ENCODE measurements at places on chromosomes 4 and X.

DNA sequence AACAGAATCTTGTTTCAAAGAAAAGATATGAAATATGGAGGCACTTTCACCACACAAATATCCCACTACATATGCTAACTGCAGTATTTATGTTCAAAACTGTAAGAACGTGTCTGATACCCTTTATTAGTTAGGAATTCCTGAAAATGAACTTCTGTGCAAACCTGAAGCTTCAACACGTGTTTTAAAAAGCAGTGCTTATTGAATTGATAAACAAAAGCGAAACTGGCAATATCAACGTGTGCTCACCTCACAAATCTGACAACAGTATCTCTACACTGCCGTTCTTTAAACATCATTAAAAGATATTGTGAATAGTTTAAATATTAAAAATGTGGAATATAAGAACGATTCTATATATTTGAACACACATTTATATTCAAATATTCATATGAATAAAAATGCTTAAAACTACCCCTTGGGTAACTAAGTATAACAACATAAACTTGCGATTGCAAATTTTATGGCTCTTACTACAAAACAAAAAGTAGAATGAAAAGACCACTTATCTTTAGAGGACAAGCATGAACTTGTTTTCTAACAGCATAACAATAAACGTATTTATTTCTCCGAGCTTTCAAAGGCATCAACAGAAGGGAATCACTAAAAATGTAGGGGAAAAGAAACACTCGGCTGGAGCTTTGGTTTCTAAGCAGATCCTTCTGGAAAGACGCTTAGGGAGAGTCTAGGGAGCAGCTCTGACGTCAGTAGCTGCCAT, at the start of gene LRP2BP:
Gene LRP2BP (minus strand): TSS at position 687 of the 718 bp plus-strand sequence. CDS start 17,738 bp downstream, outside the sequence.
- peak; percentile 42 for DNase-seq

GRCh38 chr4:86367577-86367976, 7.7 kb upstream of the MAPK10 start:
- no peak for DNase-seq

DNA sequence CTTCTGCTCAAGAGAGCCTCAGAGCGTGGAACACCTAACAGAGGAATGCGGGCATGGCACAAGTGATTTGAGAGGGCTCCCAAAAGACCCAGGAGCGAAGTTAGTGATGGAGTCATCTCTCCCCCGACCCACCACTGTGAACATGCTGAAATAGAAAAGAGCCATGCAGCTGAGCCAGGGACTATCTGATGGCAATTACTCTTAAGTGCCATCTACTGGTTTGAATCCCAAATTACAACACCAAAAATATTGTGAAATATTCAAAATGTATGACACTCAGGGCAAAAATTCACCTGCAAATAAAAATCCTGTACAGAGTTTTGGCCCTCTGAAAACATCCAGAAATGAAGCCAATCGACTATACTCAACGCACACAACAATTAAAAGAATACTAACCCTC, 2038.9 kb upstream of the ADGRL3 start:
- DNase-seq: no peak

- no peak for DNase-seq
These were observed 335.9 kb upstream of the AR start for GRCh38 chrX:67207912-67208311.

- no peak for DNase-seq
These were observed 223.7 kb upstream of the DIPK2B start for GRCh38 chrX:45424326-45424725.

DNA sequence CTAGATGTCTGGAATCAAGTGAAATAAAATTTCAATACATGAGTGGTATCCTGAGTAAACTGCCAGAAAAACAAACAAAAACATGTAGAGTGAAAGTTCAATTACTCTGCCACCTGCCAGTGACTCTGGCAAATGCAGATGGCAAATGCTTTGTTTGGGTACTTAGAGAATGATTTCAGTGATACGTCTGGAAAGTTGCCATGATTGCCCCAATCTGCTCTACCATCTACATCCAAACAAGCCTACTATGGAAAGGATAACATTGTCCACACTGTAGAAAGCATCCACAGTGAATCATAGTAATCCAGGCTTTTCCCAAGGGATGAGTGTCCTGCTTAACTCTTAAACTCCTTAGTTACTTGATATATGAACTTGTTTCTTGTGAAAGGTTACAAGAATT, 3.4 kb downstream of the SPATA4 start:
- no peak for DNase-seq

GRCh38 chrX:83916525-83916924, 55.6 kb downstream of the CYLC1 start:
- peak; percentile 1 for DNase-seq

- DNase-seq: no peak
These were observed 69.0 kb downstream of the MRPL1 start for GRCh38 chr4:77931452-77932135.

GRCh38 chr4:150682126-150682525, 100.2 kb downstream of the MAB21L2 start:
- DNase-seq: no peak

- no peak for DNase-seq
These were observed 624.2 kb downstream of the GLUD2 start for GRCh38 chrX:121671649-121672048.

DNA sequence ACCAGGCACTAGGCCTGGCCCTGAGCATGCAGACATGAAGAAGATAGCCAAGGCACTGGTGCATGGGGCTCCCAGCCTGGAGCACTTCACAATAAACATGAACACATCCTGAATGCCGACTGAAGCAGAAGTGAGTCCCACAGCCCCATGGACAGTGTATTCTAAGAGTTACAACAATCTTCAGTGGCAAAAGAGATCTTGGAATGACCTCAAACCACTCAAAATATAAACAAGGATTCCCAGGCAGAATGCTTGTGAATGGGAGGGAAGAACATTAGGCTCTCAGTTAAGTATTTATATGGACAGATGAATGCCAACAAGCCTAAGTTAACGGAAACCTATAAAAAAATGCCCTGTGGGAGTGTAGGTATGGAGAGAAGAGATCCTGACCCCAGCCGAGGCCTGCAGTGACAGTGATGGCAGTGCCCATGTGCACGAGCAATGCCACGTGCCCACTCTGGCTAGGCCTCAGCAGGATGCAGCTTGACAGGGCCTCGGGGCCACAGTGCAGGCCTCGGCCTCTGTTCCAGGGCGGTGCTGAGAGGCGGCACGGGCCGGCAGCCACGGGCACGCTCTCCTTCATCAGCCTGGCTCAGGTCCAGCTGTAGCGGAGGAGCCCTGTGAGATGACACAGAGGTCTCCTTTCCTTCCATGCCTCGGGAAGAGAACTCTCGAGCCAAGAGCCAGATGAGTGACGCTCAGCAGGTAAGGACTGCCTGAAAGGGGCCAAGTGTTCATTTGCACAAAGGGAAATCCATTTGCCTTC, 49.2 kb downstream of the IRF2 start:
- DNase-seq: no peak

DNA sequence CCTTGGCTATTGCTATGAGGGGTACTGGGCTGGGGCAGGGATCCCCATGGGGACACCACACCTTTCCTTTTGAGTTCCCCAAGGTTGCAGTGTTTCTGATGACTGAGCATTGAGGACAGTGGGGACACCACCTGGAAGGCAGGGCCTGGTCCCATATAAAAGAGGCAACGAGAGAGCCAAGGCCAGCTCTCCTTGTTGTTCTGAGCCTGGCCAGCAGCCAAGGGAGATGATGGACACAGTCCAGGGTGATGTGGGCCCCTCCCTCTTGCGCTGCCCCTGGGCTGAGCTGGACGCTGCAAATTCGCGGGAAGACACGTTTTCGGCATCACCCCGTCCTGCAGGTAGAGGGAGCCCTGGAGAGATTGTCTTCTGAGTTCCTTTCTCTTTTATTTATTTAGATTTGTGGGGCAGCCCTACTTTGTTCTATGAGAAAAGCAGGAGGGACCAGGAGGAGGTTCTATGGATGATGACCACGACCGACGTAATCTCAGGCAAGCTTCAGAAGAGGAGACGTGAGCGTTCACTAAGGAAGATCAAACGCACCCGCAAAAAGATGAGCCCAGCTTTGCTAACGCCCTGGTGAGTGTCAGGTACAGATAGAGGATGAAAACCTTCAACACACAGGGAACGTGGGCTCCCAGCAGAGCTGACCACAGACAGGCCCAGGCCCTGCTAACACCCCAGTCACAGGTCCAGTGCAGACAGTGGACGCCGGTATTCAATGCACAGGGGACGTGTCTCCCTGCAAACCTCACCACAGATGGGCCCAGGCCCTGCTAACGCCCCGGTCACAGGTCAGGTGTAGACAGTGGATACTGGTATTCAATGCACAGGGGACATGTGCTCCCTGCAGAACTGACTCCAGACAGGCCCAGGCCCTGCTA, 97.4 kb downstream of the SHOX start:
- no peak for DNase-seq

DNA sequence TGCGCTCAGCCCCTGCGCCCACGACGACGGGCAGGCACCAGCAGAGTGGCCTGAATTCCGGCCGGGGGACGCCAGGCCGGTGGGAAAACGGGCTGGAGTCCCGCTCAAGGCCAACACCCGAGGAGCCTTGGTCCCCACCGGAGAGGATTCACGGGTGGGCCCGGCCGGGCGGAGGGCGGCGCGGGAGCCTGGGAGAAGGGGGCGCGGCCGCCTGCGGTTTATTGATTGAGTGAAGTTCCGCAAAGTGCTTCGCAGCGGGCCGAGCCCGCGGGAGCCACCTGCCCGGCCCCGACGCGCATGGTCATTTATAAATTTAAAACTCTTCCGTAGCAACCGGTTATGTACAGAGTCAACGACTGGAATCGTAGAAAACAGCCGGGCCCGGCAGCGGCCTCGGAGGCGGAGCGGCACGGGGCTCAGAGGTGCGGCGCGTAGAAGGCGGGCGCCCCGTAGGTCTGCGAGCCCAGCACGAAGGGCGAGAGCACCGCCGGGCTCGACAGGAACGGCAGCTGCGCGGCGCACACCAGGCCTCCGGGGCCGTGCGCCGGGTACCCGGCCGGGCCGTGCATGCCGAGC, 3.6 kb downstream of the NKX1-1 start:
- no peak for DNase-seq

DNA sequence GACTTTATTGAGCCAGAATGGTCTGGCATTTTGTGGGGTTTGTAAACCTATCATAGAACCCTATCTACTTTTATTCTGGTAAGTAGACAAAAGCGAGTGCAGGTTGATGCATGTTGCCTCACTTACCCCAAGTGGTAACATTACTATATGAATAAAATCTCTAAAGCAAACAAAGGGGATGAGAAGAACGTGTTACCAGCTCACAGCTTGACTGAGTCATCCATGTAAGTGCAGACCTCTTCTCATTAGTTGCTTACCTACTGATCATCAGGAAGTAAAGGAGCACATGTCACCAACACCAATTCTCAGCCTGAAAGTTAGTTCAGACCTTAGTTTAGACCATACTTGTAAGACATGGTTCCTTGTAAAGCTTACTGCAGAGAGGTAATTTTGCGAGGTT, 1328.3 kb downstream of the C4orf33 start:
- no peak for DNase-seq

DNA sequence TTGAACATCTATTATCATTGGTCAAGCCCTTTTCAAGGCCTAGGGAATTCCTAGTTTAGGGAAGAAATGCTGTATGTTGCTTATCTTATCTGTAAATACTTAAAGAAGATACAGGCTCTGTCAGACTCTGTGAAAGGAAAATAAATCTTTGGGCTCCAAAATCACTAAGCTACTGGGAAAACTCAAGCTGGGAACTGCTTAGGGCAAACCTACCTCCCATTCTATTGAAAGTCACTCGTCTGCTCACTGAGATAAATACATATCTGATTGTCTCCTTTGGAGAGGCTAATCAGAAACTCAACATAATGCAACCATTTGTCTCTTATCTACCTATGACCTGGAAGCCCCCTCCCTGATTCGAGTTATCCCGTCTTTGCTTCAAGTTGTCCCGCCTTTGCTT, 108.6 kb upstream of the NDST4 start:
- no peak for DNase-seq

DNA sequence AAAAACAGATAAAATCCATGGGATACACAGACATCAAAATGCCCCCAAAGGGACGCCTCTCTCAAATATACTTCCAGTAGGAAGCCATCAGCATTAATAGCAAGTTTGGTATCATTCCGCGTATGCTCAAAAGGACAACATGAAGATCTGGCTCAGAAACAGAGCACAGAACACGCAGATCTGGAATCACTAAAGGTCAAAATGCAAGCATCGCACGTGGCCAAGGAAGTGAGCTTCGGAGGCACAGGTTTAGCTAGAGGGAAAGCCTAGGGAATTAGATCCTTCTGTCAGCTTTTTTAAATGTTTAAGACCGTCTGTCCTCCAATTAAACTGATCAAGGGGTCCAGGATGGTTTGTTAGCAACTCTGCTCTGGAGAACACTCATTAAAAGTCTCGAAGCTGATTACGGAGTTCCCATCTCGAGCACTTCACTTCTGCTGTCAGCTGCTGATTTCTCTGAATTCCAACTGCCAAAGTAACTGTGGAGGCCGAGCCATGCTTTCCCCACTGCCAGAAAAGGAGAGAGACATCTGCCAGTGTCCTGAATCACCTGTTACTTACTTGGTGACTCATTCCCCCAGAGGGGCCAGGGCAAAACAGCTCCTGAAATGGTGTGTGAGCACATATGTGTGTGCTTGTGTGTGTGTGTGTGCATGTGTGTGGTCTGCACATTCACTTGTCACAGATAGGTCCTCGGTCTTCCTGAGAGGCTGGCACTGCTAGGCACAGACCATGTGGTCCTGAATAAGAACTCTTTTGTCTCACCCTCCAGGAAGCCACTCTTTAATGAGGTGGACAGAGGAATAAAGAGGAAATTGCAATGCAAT, 177.7 kb upstream of the PPARGC1A start:
- peak; percentile 1 for DNase-seq

GRCh38 chr4:84956014-84956413, 10.5 kb downstream of the WDFY3 start:
- no peak for DNase-seq

DNA sequence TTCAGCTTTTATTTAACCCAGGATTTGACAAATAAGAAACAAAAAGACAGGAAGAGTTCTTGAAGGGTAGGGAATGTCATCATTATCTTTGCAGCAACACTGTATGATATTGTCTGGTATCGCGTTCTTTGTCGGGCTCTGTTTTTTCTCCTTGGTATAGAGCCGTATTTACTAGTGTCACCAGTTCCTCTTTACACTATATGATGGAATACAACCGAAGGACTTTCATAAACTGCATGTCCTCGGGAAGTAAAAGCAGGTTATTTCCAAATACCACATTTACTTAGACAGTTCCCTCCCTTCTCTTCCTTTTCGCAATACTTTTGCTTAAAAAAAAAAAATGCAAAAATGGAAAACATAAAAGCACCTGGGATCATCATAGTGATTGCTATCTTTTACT, 96.6 kb upstream of the IL13RA1 start:
- no peak for DNase-seq

DNA sequence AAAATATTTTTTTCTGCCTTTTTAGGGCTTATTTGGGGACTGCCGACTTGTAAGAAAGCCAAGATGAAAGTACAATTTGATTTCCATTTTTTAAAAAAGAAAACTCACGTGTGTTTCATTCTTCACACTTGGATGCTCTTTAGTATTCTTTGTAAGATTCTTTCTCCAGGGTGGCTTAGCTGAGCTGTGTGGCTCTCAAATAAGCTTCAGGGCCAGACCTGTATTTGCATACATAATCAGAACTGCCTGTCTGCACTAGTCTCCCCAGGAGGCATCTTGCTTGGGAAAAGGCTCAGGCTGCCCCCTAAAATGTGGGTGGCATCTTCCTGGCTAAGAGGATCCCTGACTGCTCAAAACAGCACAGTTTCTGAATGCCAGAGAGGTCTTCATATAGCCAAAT, 498.4 kb downstream of the MID1IP1 start:
- no peak for DNase-seq

GRCh38 chrX:4663085-4663484, 949.6 kb upstream of the PRKX start:
- DNase-seq: no peak
